ENCODE measurements at places on chromosomes 7 and 10. TPM values are rescaled to one million over a fixed set of nuclear protein-coding genes. Genes with fewer than 3 reads are reported as not detected.

MSS51 gene
- 35.1 TPM for total RNA-seq

SEMA3E gene
- total RNA-seq = 0.41 TPM

- no peaks in the 10 kb centered on the region for H3K36me3 ChIP-seq
- no peaks in the 10 kb centered on the region for H3K4me1 ChIP-seq
- H3K4me3 ChIP-seq = no peak overlapping the region
- H3K27ac ChIP-seq = no peak overlapping the region
- no peaks in the 10 kb centered on the region for H3K27me3 ChIP-seq
Observed at GRCh38 chr7:91182819-91183764, 81.1 kb upstream of the FZD1 start.

- H3K27me3 ChIP-seq = no peaks in the 10 kb centered on the region
- no peak for DNase-seq
- H3K4me3 ChIP-seq = no peak overlapping the region
- H3K4me1 ChIP-seq = no peaks in the 10 kb centered on the region
Observed at GRCh38 chr10:68492118-68492517, 20.3 kb upstream of the DNA2 start.

- DNase-seq = no peak
- no peaks in the 10 kb centered on the region for H3K27me3 ChIP-seq
- H3K4me1 ChIP-seq = no peaks in the 10 kb centered on the region
- no peaks in the 10 kb centered on the region for H3K36me3 ChIP-seq
- H3K4me3 ChIP-seq = no peak overlapping the region
Observed at GRCh38 chr7:69845721-69846495, 247.6 kb downstream of the AUTS2 start.

GRCh38 chr10:99667108-99667751 is 7.9 kb downstream of the ENTPD7 start:
- H3K36me3 ChIP-seq = no peaks in the 10 kb centered on the region
- no peak overlapping the region for H3K27ac ChIP-seq
- no peaks in the 10 kb centered on the region for H3K4me1 ChIP-seq
- H3K27me3 ChIP-seq = no peaks in the 10 kb centered on the region
- no peak for DNase-seq
- H3K4me3 ChIP-seq = no peak overlapping the region

- H3K4me3 ChIP-seq = no peak overlapping the region
- DNase-seq = no peak
- H3K36me3 ChIP-seq = no peaks in the 10 kb centered on the region
Observed at GRCh38 chr10:71873582-71874211, 22.6 kb upstream of the PSAP start.
